Hematopoietic multipotent progenitor cell (in vitro differentiated cells): ENCODE measurements at places on chromosomes 7 and 10. TPM values are rescaled to one million over a fixed set of nuclear protein-coding genes. Genes with fewer than 3 reads are reported as not detected.

- no peak for DNase-seq
Measured at GRCh38 chr10:63128443-63128842, 4.7 kb upstream of the NRBF2 start.

DNA sequence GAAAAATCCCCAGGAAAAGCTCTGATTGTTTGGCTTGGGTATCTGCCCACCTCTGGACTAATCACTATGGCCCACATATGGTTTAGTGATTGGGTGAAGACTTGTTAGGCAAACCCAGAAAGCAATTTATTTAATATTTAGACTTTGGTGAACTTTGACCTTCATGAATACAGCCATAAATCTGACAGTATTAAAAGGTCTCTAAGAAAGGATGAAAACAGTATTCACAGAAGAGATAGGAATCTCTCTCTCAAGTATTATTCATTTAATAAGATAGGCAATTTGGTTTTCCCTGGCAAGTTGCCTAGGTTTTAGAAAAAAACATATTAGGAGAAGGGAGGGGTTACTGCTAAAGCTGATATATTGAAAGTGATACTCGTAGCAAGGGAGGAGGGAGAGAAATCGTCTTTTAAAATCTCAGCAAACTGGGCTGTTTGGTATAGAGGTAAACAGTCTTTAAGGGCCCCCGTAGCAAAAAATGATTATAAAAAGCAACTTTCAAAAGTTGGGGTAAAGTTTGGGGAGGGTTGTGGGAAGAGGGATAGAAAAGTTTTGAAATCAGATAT, 57.1 kb downstream of the LSMEM1 start:
- no peak for DNase-seq

GRCh38 chr10:44341886-44342285, 43.0 kb downstream of the CXCL12 start:
- no peak for DNase-seq

Gene PLAC9
- 0.27 TPM for total RNA-seq

Gene NPC1L1
- total RNA-seq: under 0.01 TPM

Gene IKZF1
- total RNA-seq: 183 TPM
